ENCODE measurements at places on chromosomes 7 and 10.

DNA sequence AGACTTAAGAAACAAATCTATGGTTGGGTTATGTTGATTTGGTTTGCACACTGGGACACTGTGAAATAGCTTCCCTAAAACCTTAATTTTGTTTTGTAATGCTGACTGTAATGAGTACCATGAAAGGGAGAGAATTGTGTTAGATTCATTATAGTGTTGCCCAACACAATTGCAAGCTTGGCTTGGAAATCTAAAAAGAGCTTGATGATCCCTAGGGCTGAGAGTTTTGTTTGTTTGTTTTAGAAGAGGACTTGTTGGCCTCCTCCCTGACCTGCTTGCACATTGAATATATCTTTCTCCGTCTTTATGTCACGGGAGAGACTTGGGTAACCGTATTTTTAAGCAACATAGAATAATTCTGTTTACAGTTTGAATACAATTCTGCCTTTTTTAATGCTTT, 410.1 kb downstream of the ARL4A start:
- no peak for DNase-seq

DNA sequence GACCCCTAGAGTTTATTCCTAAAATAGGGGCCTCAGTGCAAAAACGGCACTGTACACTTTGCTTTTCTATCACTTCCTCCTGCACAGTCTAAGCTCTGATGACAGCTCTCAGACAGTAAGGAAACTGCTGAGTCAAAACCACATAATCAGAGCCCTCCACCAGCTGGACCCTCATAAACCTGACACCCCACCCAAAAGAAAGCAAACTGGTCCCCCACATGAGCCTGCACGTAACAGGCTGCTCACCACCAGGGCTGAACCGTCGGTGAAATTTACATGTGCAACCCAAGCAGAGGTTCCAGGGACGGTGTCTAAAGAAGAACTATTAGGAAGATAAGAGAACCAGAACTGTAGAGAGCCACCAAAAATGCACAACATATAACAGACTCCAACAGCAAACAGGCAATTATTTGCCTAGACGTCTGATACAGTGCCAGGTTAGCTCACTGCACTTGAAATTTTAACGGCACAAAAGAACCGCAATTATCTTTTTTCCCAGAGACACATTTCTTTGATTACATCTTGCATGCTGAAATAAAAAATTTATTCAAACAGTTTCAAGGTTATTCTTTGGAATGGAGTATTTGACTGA, 19.6 kb downstream of the SGMS1 start:
- no peak for DNase-seq

DNA sequence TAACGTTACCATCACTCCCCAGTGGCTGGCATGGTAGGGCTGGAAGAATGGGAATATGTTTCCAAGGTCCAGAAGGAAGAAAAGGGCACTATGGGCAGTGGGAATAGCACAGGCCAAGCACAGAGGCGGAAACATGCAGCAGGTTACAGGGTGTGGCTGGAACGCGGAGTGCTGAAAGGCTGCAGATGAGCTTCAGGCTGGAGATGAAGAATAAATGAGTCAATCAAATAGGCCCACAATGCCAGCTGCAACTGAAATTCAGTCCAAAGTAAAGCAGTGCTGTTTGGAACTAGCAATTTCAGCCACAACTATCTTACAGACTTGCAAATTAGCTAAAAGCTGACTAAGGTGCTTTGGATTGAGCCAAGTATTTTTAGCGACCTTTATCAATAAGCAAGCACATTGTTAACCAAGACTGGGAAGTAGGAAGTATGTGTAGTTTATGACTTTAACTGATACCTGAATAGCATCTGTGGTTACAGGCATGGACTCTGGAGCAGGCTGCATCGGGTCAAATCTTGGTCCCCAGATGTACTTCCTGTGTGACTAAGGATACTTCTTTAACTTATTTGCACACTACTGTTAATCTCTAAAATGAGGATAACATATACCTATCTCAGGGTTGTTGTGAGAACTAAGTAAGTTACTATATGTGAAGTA, 77.5 kb upstream of the CTTNBP2 start:
- no peak for DNase-seq

GRCh38 chr10:84596585-84596984, 268.2 kb downstream of the CCSER2 start:
- DNase-seq, result no peak
